Activated CD4-positive, alpha-beta memory T cell treated with anti-CD3 and anti-CD28 coated beads, Interleukin-2, amount 10 ng/mL, durations not matched to agents 7 days and 5 days (primary cell): ENCODE measurements at places on chromosomes 2 and 18. TPM values are rescaled to one million over a fixed set of nuclear protein-coding genes. Genes with fewer than 3 reads are reported as not detected.

AMER3 gene
- total RNA-seq: not detected

FIGN gene
- total RNA-seq: not detected

MARCHF4 gene
- not detected for total RNA-seq

NCKAP5 gene
- not detected for total RNA-seq

CRYBA2 gene
- total RNA-seq: not detected

VWC2L gene
- not detected for total RNA-seq

PAX3 gene
- not detected for total RNA-seq

NLRC4 gene
- total RNA-seq: 0.08 TPM

LYG2 gene
- total RNA-seq: not detected

TIGD1 gene
- total RNA-seq: 7.8 TPM

CPLX4 gene
- not detected for total RNA-seq

AQP12B gene
- not detected for total RNA-seq
